RKO (cell line): ENCODE measurements at places on chromosomes 5 and 9.

DNA sequence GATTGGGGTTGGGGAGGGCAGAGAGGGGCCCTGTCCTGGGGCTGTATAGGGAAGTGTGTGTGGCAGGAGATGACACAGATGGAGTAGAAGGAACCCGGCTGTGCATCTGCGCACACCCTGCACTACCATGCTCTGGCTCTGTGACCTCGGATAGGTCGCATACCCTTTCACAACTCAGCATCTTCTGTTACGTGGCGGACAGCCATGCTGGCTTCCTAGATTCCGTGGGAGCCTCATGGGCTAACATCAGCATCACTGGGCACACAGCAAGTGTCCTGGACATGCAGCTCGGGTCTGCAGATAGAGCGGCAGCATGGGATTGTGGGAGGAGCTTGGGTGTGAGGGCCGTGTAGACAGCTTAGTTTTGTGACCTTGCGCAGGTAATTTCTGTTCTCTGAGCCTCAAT lies 9.2 kb downstream of the ARPC5L start:
- DNase-seq = no peak

GRCh38 chr9:108913391-108913790 lies 20.5 kb downstream of the ELP1 start:
- DNase-seq = no peak

DNA sequence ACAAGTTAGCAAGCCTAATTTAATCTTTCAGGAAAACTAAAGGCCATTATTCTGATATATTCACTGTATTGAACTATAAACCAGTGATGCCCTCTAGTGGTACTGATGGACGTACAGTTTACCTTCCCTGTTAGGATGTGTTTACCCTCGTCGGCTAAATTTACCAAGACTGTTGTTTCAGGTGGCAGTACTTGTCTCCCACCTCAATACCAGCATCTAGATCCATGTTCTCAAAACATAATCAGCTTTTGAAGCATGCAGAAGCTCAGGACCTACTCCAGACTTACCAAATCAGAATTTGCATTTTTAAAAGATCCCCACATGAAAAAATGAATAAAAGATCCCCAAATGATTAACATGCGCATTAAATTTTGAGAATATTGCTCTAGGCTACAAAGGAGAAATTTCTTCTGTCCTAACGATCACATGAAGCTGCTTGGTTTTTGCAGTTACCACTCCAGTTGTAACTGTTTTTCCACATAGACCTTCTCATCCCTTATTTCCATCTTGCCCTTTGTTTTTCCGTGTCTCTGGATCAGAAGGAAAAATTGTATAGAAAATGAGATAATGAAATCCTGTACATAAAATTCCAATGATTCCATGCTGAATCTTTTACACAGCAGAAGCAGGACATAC lies 3.2 kb upstream of the BAAT start:
- DNase-seq = peak; percentile 56

DNA sequence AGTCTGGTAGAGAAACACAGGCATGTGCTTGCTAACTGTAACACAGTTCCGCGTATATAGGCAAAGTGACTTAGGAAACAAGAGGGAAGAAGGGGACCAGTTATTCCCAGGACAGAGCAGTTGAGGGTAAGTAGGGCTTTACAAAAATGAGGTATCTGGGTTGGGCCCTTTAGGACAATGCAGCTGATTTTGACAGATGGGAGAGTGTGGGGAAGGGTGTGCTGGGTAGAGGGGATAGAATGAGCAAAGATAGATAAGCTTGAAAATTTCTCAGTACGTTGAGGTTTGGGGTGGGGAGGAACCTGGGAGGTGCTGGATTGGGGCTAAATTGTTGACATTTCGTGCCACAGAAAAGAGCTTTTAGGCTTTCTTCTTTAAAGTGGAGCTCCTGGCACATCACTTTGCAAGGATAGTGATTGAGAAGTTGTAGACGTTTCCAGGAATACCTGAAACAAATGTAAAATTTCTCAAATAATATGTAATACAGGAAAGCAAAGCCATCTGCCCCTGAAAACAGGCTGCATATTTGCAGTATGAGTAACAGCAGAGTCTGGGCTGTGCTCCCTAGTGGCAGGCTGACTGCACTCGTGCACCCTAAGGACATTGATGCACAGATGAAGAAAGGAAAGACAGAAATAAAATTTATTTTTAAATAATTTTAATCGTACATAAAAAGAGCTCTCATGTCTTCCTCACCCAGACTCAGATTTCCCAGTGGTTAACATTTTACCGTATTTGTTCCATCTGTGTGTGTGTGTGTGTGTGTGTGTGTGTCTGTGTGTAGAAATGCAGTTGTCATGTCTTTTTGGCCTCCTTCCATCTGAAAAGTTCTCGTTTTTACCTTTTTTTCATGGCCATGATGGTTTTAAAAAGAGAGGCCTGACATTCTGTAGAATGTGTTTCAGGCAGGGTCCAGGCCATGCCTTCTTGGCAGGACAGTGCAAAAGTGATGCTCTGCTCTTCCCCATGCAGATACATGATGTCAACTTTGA lies 144.9 kb upstream of the DMRT1 start:
- peak; percentile 45 for DNase-seq

DNA sequence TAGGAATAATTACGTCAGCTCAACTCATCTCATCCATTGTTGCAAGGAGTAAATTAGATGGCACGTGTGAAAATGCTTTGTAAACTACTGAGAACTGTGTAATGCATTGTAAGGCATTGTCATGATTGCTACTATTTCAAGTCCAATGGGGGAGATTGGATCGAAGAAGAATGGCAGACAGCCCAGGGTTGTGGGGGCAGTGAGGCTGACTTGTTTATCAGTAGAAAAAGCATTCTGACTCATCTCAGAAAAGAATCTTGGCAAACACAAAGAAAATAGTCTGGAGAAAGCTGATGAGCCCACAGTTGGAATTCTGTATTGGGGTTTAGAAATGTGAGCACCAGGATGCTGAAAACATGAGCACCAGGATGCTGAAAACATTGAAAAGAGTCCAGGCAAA lies 28.0 kb upstream of the DAP start:
- DNase-seq = no peak

- no peak for DNase-seq
These were observed 174.0 kb downstream of the RAPGEF6 start for GRCh38 chr5:131460867-131461572.

DNA sequence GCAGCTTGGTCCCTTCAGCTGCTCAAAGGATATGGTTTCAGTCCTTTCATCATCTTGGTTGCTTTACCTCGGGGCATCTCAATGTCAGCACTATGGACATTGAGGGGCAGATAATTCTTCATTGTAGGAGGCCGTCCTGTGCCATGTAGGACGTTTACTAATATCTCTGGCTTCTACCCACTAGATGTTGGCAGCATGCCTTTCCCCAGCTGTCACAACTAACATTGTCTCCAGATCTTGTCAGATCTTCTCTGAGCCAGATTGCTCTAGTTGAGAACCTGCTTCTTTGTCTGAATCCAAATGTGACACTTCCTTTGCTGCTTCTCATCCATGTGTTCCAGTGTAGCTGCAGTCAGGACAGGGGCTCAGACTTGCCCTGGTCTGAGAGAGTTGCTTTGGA lies 10.3 kb downstream of the PTPA start:
- no peak for DNase-seq
